ENCODE measurements at places on chromosomes 5 and 9. TPM values are rescaled to one million over a fixed set of nuclear protein-coding genes. Genes with fewer than 3 reads are reported as not detected.

The NPR3 gene
- total RNA-seq, result not detected

The ADAMTS13 gene
- total RNA-seq, result 2.4 TPM

The WDR38 gene
- not detected for total RNA-seq

The DMRT3 gene
- 0.41 TPM for total RNA-seq

The FCN2 gene
- total RNA-seq, result not detected

The WASHC1 gene
- total RNA-seq, result 8.4 TPM
